Gastroesophageal sphincter (tissue), 4 donors: ENCODE measurements at places on chromosomes 1 and 21. TPM values are rescaled to one million over a fixed set of nuclear protein-coding genes. Genes with fewer than 3 reads are reported as not detected.

The GUCA2B gene
- total RNA-seq = not detected

The PRAMEF27 gene
- not detected for total RNA-seq

The TMEM52 gene
- 1.4 TPM for total RNA-seq

The TRNP1 gene
- total RNA-seq = 32.4 TPM

The DNAJB4 gene
- total RNA-seq = 123 TPM

DNA sequence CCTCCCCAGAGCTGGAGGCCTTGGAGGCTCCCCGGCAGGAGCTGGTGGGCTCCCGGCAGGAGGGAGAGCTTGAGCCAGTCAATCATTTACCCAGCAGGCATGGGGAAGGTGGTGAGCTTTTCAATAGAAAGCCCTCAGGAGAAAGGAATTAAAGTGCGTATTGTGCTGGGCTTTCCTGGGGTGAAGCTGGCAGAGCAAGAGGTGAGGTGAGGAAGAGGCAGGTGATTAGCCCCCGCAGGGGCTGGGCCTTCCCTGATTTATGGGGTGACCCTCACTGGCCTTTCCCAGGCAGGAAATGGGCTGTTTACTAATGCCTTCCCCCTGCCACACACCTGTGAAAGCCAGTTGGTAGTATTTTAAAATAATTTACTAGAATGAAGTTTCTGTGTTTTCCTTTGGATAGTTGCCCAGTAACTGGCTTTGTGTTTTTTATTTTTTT, 25.8 kb downstream of the CLDN14 start:
- no peak for ATAC-seq

DNA sequence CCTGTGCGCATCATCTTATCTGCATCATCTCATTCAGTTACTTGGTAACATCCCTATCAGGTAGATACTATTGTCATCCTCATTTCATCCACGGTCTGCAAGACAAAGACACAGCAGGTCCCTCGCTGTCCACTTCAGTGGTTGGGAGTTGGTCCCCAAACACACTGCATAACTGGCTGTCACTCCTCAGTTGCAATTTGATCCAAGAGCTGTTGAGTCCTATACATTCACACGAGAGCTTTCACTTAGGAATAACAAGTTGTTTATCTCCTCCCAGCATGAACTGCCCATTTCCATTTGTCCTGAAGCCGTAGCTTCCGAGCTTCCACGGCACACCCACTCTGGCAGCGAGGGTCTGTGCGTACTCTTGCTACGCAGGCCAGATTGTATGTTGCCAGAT, 472.0 kb downstream of the CAMTA1 start:
- ATAC-seq = no peak

DNA sequence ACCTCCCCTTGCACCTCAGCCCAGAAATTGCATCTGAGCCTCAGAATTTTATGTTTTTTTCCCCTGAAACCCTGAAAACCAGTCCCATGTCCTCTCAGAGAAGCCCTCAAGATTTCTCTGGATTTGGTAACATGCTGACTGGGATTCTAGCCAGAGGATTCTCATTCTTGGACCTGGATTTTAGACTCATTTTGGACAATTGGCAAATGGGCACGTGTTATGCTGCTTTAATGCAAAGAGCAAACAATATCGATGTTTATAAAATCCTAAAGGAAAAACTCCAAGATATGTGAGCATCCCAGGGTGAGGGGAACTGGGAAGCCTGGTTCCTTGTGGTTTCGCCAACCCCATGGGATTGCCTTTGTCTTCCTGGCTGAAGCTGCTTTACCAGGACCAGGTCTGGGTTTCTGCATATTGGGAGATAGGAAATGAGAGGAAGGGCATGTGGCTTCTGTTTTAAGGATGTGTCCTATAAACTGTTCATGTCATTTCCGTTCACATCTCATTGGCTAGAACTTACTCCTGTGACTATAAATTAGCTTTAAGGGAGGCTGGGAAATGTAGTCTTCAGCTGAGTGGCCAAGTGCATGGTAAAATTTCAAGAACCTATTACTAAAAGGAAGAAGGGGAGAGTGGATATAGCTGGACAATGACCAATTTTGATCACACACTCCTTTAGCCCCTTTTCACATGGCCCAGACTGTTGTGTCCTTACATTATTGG, 27.2 kb upstream of the BCL10 start:
- ATAC-seq = no peak

DNA sequence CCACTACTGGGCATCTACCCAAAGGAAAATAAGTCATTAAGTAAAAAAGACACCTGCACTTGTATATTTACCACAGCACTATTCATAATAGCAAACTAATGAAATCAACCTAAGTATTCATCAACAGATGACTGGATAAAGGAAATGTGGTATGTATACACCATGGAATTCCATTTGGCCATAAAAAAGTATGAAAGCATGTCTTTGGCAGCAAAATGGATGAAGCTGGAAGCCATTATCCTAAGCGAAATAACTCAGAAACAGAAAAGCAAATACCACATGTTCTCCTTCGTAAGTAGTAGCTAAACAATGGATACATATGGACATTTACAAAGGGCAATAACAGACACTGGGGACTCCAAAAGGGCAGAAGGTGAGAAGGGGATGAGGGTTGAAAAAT, 485.7 kb upstream of the BRINP3 start:
- ATAC-seq = no peak

DNA sequence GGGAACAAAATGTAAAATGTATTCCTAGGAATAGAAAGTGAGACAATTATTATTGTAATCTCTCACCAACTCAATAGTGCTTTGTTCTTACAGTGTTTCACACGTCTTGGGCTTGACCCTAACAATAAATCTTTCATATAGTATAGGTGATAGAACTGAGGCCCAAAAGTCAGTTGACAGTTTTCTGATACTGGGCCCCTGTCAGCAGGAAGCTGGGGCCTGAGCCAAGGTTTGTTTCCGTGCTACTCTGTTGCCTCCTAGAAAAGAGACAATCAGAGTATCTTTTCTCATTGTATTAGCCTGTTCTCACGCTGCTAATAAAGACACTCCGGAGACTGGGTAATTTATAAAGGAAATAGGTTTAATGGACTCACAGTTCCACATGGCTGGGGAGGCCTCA, 5.0 kb downstream of the RRP1B start:
- ATAC-seq = no peak
